ENCODE measurements at places on chromosomes 7 and 10. TPM values are rescaled to one million over a fixed set of nuclear protein-coding genes. Genes with fewer than 3 reads are reported as not detected.

DNA sequence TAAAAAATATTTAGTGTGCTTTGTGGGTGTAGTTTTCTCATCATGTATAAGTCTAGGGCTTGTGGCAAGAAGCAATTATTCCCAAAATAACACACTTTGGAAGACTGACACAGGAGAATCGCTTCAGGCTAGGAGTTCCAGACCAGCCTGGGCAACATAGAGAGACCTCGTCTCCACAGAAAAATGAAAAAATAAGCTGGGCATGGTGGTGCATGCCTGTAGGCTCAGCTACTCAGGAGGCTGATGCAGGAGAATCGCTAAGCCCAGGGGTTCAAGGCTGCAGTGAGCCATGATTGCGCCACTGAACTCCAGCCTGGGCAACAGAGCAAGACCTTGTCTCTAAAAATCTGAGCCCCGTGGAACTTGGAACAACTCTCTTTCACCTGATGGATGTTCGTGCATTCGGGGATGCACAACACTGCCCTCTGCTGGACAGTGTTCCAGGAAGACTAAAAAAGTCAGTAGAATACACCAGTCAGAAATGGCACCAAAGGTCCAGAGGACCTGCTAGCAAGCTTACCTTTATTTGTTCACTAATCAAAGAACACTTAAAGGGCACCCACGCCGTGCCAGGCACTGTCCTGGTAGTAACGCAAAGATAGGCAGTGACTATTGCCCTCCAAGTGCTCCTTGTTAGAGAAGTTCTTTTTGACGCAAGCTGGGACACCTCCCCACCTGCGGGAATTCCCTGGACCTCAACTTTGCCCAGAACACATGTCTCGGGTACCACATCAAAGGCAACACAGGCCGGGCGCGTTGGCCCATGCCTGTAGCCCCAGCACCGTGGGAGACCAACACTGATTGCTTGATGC is 81.9 kb upstream of the CALN1 start:
- DNase-seq: no peak

DNA sequence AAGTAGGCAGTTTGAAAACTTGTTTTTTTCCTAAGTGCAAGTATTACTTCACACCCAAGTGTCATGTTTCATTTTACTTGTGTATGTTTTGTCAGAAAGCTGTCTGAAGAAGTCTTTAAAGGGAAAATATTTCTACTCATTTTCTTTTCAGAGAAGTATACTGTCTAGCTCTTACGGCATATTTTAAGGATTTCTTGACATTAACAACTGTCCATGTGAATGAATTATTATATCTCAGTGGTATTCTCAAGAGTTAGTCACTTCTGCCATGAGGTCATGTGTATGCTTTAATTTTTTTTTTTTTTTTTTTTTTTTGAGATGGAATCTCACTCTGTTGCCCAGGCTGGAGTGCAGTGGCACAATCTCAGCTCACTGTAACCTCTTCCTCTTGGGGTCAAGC is 229.5 kb downstream of the BICC1 start:
- DNase-seq: no peak

- DNase-seq: no peak
These were observed 76.0 kb upstream of the CTTNBP2 start for GRCh38 chr7:117949232-117949631.

DNA sequence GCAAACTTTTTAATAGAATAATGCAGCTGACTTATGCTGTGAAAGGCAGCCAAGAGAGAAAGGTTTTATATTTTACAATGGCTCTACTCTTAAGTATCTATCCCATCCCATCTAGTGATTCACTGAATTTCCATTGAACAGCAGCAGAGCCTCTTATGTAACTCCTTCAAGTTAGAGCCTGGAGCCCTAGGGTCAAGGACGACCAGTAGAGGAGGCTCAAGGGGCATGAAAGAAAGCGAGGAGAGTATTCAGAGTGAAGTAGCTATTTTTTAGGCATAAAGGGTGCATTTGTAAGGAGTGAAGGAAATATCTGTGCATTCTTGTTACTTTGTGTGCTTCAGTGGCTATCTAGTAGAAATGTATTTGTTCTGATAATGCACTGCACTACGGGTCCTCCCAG is 180.2 kb upstream of the TPK1 start:
- DNase-seq: no peak

GRCh38 chr10:117170244-117170643 is 27.0 kb upstream of the KCNK18 start:
- no peak for DNase-seq

- DNase-seq: no peak
These were observed 144.2 kb upstream of the TNRC18 start for GRCh38 chr7:5567790-5568189.

Gene RASSF4
- 48.5 TPM for total RNA-seq

Gene COL17A1
- total RNA-seq: 0.49 TPM

GRCh38 chr10:23630376-23630775 is 191.5 kb downstream of the OTUD1 start:
- DNase-seq: no peak

DNA sequence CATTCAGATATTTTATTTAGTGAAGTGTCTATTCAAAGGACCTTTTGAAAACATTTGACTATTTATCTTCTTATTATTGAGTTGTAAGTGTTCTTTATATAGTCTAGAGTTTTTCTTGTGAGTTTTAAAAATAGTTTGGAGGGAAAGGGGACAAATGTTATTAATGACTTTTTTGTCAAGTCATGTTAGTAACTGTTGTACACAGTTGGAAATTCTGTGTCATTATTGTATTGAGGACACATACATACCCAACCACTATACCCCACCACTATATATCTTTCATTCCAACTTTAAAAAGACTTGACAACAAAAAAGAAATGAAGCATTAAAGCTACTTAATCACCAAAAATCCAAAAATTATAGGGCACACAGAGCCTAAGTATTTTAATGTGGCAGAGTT is 53.2 kb upstream of the OIT3 start:
- no peak for DNase-seq

Gene PYROXD2
- 6.3 TPM for total RNA-seq

GRCh38 chr10:88608780-88609179 is 22.2 kb downstream of the LIPJ start:
- DNase-seq: no peak

DNA sequence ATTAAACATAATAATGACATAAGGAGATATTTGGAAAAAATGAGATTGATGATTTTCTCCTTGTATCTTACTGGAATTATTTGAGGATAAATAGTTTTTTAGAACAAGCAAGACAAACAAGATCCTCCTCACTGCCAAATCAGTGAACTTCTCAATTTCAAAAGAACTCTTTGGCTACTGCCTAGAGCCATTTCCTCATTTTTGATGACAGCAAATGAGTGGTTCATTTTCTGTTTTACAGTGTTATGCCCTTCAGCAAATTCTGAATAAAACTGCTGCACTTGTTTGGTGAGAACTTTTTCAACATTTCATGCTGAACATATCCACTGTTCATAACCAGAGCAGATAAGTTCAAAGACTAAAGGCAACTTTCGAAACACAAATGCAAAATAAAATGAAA is 42.5 kb upstream of the AHR start:
- no peak for DNase-seq

DNA sequence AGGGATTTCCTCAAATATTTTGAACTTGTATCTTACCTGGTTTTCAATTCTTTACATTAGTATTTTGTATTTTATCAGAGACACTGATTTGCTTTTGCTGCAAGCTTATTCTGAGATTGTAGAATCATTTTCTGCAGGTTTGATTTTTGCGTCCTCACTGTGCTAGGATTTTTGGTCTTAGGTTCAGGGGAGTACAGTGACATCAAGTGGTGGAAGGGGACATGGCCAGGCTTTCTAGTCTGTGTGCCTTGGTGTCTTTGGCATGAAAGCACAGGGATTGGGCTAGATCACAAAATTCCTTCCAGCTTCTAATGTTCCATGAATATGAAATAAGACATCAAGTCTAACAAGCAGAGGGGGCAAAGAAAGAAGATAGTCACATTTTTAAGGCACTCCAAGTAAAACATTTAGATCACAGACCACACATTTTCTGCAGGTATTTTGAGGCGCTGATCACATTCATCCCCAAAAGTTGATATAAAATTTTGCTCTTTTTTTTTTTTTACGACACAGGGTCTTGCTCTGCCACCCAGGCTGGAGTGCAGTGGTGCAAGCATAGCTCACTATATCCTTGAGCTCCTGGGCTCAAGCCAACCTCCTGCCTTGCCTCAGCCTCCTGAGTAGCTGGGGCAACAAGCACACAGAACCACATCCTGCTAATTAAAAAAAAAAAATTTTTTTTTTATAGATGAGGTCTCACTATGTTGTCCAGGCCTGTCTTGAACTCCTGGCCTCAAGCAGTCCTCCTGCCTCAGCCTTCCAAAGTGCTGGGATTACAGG is 124.4 kb downstream of the PON1 start:
- DNase-seq: no peak

DNA sequence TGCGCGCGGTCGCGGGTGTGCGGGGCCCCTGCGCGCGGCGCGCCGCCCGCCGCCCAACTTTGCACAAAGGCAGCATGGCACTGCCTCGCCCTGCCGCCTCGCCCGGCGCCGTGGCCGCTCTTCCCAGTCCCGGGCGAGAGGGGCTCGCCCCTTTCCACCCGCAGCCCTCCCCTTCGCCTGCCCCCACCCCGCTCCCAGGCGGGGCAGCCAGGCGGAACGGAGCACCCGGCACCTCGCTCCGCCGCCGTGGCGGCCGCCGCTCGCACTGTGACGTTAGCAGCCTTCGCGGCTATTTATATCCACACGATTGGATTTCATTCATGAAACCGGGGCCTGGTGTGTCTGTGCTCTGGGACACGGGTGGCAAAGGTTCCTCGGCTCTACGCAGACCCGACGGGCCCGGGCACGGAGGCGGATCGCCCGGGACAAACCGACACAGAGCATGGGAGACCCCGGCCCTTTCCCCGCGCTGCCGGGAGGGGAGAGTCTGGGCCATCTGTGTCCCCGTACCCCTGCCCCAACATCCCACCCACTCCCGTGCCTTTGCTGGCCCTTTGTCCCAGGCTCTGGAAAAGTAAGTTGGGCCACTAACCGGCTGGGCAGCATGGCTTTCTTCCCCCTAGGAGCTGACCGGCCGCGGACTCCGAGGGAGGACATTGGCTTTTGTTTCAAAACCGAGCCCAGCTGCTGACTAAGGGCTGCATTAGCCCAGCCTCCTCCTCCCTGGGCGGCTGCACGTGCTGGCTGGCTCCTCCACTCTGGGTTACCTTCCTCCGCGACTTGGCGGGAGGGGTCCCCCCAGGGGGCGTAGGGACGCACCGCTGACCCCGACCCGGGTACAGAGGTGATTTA is at the start of gene RHOBTB1:
TSS of gene RHOBTB1 (minus strand) at position 128 of the 852 bp plus-strand sequence. CDS start 32,643 bp downstream, outside the sequence.
- peak; percentile 4 for DNase-seq

Gene OPN1SW
- total RNA-seq: not detected

DNA sequence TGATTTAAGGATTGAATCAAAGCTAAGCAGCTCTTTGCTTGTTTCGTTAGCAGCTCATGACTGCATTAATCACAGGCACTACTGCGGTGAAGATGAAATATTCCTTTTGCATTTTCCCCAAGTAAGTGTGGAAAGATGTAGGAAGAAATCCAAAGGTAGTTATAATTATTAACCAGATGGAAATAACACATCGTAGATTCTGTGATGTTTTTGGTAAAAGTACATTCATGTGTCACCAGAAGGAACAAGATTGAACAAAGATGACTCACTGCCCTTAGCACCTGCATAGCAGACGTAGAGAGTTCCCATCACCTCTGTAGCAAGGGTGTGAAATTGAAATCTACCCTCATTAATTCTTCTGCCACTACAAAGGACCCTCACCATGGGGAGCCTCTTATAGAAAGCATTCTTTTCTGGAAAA is 37.1 kb downstream of the SMURF1 start:
- no peak for DNase-seq

Gene GSTO1
- 68.5 TPM for total RNA-seq

DNA sequence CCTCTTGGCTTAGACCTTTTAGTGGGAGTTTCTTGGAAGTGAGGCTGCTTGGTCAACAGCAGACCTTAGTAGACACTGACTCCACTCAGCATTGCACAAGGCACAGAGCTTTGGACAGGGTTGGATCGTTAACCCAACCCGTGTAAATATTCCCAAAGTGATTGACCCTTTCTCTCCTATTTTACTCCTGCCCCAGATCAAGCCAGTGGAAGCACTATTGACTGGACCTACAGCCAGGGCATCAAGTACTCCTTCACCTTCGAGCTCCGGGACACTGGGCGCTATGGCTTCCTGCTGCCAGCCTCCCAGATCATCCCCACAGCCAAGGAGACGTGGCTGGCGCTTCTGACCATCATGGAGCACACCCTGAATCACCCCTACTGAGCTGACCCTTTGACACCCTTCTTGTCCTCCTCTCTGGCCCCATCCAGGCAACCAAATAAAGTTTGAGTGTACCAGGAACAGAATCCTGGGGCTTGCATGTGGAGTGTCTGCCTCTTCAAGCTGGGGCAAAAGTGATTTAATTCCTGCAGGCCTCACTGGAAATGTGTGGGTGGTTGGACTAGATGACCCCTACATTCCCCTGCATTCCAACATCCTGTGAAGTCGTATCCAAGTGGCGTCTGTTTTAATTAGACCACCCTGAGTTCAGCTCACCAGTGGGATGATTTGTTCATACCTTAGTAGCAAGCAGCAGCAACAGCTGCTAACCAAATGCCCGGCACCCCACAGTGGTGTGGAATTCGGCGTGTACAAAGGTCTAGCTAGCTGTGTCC is 7.5 kb downstream of the CPA1 start:
- no peak for DNase-seq

DNA sequence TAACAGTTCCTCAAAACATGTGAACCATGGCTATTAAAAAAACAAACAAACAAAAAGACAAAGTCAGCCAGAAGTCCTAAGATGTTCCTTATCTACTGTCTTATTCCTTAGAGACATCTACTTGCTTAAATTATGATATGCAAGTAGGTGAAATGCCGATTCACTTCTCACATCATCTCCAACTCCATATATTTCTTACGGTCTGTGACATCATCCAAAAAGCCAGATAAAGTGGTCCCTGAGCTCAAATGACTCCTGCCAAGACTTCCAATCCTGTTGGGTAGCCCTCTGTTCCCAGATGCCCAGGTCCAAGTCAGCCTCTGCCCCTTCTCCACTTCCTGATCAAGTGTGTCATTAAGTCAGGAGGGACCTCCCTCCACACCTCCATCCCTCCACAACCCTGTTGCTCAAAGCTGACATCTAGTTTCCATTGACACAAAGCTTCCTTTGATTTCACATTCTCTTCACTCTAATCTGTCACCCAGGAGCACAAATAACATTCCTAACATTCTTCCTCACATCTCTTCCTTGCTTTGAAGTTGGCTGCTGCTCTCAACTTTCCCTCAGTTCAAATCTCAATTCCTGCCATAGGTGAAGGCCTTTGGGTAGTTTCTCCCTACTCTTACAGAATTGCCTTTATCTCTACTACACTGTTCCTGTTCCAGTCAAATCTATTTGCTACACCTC is 56.1 kb upstream of the PDLIM1 start:
- no peak for DNase-seq

Gene CLRN3
- not detected for total RNA-seq

GRCh38 chr10:16944986-16945385 is 127.8 kb upstream of the RSU1 start:
- DNase-seq: no peak

Gene ACHE
- total RNA-seq: 3.7 TPM

Gene MUC12
- not detected for total RNA-seq

Gene ITGB8
- total RNA-seq: 9.5 TPM
